WERI-Rb-1 (cell line): ENCODE measurements at places on chromosomes 6 and 20.

GRCh38 chr6:125008261-125008703, 46.0 kb downstream of the RNF217 start:
- DNase-seq = no peak

DNA sequence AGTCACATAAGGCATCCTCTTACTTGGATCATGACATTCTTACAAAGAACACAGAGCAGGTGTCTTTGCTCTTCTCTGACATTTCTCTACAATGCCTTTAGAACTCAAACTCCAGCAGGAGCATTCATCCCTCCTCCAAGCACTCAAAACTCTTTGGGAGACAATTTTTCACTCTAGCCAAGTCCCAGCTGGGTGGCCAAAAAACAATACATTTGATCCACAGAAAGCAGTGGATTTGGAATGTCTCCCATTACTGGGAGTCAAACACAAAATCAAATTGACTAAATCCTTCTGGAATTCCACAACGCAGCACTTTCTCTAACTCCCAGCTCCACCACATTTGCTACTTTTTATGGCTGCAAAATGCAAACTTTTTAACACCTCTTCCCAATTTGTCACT, 108.6 kb upstream of the VGLL2 start:
- no peak for DNase-seq

DNA sequence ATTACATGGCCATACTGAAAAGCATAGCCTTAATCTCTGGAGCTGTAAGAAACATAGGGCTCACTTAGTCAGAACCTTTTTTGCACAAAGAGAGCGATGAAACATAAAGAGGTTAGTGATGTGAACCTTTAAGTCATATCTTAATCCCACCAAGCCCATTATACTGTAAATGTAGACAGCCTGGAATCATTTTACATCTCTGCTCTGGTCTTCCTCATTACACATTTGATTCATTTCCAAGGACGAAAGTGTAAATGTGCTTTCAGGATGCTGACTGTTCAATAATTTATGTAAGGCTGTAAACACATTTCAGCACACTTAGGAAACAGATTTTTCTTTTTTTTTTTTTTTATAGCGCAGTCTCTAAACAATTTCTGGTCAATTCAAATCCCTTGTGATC, 131.3 kb upstream of the B3GAT2 start:
- DNase-seq = no peak

- no peak for DNase-seq
These were observed 725.7 kb upstream of the FLRT3 start for GRCh38 chr20:15063081-15063480.

- DNase-seq = no peak
These were observed 57.9 kb upstream of the PHACTR2 start for GRCh38 chr6:143619824-143620401.

DNA sequence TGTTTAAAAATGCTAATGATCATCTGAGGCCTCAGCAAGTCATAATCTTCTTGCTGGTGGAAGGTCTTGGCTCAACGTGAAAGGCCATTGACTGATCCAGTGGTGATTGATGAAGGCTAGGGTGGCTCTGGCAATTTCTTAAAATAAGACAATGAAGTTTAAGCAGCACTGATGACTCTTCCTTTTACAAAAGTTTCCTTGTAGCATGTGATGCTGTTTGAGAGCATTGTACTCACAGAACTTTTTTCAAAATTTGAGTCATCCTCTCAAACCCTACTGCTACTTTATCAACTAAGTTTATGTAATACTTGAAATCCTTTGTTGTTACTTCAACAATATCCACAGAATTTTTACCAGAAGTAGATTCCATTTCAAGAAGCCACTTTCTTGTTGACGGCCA, 382.3 kb downstream of the ESR1 start:
- DNase-seq = no peak

DNA sequence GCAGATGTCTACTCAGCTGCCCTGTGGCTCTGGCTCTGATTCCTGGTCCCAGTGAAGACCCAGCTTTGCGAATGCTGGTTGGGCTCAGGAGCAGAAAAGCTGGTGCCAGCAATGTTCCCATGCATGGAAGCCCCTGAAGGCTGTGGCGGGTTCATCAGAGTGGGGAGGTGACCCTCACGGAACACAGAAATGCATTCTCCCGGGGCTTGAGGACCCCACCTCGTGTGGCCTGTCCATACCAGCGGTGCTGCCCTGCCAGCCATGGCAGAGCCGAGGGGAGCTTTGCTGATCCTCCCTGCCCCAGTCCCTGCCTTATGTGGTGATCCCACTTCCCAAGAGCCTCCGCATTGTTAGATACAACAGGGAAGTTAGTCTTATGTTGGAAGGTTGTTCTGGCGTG, 157.7 kb upstream of the THBS2 start:
- DNase-seq = no peak

- DNase-seq = no peak
These were observed 1.9 kb downstream of the PNRC1 start for GRCh38 chr6:89082486-89082891.

DNA sequence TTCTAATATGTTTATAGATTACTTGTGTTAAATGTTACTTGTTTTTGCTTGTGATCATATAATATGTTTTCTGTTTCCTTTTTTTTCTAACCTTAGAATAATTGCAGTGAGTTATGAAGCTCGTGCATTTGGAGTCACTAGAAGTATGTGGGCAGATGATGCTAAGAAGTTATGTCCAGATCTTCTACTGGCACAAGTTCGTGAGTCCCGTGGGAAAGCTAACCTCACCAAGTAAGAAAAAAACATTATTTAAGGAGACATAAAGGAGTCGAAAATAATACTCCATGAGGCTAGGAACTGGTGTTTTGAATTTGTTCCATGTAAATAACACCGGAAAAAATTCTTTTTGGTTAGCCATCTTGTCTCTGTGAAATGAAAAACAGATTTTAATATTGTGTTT, 6.9 kb downstream of the POLH start:
- no peak for DNase-seq
